Stimulated activated CD8-positive, alpha-beta memory T cell treated with anti-CD3 and anti-CD28 coated beads, Interleukin-4, amount 100 ng/mL, for 1 hour (primary cell): ENCODE measurements at places on chromosomes 5 and 9.

GRCh38 chr5:124995421-124995820 lies 249.0 kb upstream of the ZNF608 start:
- no peak for DNase-seq

- DNase-seq: no peak
Measured at GRCh38 chr5:151799407-151799806, 27.7 kb downstream of the G3BP1 start.

GRCh38 chr9:114246558-114246957 lies 76.3 kb upstream of the ORM1 start:
- DNase-seq: no peak

DNA sequence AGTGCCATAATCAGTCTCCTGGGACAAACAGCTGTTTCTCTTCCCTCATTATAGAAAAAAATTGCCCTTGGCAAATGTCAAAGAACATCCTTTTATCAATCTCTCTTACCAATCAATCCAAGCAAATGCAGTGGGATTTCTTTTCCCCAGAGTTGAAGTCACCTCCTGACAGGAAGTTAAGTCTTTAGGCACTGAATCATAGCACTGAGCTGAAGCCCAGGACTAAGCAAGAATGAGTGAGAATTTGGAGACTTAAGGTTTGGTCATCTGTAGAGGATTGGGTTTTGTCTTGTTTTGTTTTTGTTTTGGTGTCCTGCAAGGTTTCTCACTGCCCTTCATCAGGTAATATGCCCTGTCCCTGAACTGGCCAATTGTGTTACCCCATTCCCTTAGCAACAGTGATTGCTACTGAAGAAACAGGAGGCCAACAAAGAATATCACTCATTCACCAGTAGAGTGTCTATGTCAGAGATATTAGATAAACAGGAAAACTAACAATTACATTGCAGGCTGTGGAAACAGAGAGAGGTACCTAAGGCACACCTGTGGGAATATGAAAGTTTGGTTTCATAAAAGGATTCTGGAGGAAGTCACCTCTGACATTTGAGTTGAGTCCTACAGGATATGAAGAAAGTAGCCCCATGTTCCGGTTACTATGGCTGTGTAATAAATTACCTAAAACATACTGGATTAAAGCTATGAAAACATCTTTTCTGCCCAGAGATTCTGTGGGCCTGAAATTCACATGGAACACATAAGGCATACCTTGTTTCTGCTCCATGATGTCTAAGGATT lies 4.5 kb upstream of the FXN start:
- DNase-seq: no peak

GRCh38 chr9:84151236-84151635 lies 170.6 kb downstream of the RMI1 start:
- DNase-seq: no peak

DNA sequence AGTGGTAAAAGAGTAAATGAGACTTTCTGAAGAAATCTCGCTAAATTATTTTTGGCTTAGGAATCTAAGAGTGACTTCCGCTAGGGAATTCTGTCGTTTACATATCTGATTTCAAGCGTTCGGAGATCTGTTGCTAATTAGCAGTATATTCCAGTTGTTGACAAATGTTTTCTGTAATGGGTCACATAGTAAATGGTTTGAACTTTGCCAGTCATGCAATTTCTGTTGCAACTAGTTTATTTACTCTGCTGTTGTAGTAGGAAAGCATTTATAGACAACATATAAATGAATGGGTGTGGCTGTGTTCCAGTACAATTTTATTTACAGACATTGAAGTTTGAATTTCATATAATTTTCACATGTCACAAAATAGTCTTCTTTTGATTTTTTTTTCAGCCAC lies 57.4 kb upstream of the JAK2 start:
- DNase-seq: no peak

GRCh38 chr9:98306384-98307145 lies 51.1 kb upstream of the TBC1D2 start:
- DNase-seq: no peak

DNA sequence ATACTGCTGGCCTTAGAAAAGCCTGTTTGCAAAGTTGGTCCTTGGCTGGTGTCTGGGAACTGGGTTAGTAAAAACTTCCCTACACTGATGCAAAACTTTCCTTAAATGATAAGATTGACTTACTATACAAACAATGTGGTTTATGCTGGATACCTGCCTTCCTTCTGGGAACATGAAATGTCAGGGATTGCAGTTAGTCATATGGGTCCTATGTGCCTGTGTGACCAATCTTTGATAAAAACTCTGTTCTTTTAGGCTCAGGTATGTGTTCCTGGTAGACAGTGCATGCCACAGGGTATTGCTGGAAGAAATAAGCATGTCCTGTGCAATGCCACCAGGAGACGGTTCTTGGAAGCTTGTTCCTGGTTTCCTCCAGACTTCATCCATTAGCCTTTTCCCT lies 173.3 kb downstream of the RMI1 start:
- DNase-seq: no peak

- DNase-seq: no peak
Measured at GRCh38 chr9:130937146-130938076, 1.6 kb downstream of the FIBCD1 start.

DNA sequence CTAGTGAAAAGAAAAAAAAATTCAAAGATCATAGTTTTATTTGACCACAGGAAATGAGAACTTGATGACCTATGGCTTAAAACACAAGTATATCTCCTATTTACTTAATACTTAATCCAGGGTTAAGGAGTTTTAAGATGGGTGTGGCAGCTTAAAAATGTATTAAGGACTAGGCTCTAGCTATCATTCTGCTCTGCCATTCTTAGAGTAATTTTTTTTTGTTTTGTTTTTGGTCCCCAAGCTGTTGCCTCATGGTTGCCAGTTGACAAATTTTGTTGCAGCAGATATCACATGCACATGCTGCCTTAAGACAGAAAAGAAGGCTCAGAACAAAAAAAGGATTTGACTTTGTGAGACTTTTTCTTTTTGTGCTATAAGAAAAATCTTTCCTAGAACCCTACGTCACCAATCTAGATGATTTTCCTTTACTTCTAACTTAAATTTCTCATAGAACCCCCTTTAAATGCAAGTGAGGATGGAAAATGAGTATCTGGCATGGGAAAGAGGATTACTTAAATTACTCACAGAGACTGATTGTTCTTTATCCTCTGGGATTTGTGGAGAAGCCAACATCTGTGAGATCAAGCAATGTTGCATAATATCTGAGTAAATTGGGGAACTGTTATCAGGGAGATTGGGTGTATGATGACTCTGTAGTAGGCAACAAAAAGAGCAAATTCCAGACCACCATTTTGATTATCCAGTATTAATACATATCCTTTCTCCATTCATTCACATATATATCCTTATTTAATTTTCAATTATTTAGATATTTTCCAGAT lies 364.7 kb upstream of the CD180 start:
- no peak for DNase-seq

DNA sequence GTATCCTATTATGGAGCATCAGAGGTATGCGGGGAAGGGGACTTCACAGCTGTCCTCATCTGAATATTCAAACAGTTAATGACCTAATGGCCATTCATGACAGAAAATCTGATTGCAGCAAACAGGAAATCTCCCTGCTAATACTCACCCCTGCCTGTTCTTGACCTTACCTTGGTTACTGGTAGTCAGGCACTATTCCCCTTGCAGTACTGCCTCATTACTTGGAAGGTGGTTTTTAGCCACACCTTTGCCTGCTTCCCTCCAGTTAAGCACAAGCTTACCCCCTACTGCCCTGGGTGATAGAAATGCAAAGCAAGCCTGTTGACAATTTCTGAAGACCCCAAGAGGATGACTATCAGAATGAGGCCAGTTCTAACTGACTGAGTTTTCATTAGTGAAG lies 332.4 kb downstream of the NTRK2 start:
- no peak for DNase-seq

DNA sequence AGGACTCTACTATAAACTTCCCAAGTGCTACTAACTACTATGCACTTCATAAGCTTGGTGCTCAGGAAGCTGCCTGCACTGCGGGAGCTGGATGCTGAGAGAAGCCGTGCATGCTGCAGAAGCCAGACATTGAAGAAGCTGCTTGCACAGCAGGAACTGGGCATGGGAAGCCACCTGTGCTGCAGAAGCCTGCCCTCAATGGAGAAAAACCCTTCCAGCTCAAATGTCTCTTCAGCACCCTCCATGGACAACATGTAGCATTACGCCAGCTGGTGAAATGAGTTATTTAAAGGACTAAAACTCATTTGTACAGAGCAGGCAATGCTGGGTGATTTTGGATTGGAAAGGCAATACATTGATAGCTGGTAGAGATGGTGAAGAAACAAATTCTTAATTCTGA lies 247.2 kb downstream of the KIF4B start:
- DNase-seq: no peak

GRCh38 chr5:58934629-58935097 lies 351.8 kb downstream of the RAB3C start:
- DNase-seq: no peak

GRCh38 chr9:75112789-75113188 lies 24.5 kb downstream of the OSTF1 start:
- no peak for DNase-seq

DNA sequence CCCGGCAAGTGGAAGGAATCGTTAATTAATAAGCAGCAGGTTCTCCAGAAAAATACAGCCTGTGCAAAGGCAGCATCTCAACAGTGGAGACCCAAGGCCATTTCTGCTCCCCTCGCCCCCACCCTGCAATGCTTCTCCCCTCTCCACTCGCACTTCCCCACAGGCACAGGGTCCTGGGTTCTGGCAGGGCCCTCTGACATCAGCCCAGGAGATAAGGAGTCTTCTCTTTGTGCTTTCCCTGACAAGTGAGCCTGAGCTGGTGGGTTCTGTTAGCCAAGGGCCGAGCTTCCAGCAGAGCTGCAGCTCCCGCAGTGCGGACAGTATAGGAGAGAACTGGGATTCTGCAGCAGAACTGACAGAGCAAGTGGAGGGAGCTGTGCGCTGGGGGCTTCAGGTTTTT lies 257.5 kb downstream of the NSG2 start:
- no peak for DNase-seq

GRCh38 chr9:94983552-94983951 lies 257.1 kb downstream of the AOPEP start:
- DNase-seq: no peak

DNA sequence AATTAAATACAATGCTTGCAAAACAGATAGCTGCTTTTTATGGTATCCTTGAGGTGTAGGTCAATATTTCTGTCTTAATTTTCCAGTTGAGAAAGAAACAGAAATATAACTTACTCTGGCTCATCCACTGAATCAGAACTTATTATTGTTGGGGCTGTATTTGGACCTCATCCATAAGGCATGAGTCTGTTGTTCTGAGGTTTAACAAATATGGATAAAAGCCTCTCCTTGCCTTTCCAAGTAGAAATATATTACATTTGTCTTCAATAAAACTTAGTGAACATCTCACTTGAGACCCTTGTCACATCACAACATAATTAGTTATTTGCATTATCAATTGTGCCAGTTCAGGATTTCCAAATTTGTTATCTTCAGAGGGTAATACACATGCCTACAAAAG lies 525.8 kb downstream of the AGTPBP1 start:
- no peak for DNase-seq

GRCh38 chr5:82384034-82384750 lies 106.0 kb upstream of the RPS23 start:
- no peak for DNase-seq
